COLO829 (cell line): ENCODE measurements at places on chromosomes 4 and X.

DNA sequence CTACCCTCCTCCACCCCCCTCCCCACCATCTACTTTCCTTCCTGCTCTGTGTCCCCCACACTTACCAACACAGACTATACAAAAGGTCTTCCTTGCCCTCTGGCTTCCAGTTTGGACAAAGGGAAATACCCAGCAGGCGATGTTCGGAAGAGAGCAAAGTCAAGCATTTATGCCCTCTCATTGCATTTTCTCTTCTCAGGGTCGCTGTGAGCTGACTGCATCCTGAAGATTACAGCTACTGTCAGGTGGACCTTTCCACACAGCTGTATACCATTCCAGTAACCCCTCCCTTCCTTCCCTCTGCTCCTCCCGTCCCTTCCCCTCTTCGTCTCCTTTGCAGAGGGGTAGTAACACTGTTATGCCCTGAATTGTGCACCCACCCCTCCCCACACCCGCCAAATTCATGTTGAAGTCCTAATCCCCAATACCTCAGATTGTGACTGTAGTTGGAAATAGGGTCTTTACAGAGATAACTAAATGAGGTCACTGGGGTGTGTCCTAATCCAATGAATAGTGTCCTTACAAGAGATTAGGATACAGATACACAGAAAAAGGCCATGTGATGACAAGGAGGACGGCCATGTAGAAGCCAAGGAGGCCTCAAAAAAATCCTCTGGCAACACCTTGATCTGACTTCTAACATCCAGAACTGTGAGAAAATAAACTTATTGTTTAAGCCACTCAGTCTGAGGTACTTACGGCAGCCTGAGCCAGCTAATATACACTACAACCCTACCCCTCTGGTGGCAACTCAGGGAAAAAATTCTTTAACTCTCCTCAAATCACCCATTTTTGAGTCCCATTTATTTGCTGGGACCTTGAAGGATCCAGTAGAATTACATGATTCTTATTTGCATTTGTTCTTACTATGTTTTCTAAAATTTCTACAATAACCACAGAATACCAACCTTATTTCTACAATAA, 11.7 kb downstream of the MORF4L2 start:
- no peak for DNase-seq

DNA sequence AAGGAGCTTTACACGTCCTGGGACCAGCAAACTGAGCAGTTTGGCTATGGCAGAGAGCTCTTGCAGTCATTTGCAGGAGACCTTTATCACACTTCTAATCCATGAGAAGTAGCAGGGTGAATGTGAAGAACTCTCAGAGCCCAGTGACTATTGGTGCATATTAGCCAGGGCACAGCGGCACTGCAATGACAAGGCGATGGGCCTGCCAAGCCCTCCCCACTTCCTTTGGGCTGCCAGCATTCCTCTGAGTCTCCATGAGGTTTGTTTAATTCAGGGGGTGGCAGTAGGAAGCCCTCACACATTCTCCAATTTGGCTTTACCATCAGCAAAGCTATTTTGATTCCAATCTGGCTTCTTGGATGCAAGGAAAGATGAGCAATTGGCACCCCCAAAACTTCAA, 79.2 kb upstream of the TSPAN7 start:
- no peak for DNase-seq

- DNase-seq = no peak
Measured at GRCh38 chr4:185965426-185966384, 103.3 kb upstream of the TLR3 start.

DNA sequence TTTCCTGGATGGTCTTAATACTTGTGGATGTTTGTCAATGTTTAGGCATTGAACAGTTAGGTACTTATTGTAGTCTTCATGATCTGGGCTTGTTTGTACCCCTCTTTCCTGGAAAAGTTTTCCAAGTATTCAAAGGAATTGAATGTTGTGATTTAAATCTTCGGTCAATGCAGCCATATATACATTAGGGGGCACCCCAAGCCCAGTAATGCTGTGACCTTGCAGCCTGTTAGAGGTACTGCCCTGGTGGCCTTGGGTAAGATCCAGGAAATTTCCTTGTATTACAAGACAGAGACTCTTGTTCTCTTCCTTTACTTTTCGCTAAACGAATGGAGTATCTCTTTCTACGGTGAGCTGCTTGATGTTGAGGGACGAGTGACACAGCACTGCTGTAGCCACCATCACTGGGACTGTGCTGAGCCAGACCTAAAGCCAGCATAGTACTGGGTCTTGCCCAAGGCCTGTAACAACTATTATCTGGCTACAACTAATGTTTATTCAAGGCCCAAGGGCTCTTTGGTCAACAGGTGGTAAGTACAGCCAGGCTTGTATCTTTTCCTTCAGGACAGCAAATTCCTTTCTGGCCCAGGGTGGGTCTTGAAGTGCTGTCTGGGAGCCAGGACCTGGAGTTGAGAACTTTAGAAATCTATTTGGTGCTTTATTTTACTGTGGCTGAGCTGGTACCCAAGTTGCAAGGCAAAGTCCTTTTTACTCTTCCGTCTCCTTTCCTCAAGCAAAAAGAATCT, 118.3 kb upstream of the ATOH1 start:
- no peak for DNase-seq

GRCh38 chrX:38336538-38337240, 9.4 kb upstream of the RPGR start:
- no peak for DNase-seq

GRCh38 chrX:63656871-63657580, 128.0 kb downstream of the ARHGEF9 start:
- no peak for DNase-seq

GRCh38 chr4:170038232-170038631, 12.0 kb upstream of the MFAP3L start:
- no peak for DNase-seq

DNA sequence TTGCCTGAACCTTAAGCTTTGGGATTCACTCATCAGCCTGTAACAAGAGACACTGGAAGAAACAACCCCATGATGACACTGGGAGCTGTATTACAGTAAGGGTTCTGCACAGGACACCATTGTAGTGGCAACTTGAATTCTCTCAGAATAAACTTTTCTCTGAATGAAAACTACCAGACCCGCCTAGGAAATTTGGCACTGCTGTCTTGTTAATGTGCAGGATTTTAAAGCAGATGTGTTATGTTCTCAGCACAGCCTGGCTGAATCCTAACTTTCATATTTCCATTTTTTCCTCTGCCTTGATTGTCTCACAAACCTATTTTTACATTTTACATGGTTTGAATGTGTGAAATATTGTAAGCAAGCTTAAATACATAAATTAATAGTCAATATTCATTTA, 253.6 kb downstream of the UNC5C start:
- no peak for DNase-seq

GRCh38 chr4:187380181-187380581, 615.4 kb upstream of the ZFP42 start:
- DNase-seq = no peak

DNA sequence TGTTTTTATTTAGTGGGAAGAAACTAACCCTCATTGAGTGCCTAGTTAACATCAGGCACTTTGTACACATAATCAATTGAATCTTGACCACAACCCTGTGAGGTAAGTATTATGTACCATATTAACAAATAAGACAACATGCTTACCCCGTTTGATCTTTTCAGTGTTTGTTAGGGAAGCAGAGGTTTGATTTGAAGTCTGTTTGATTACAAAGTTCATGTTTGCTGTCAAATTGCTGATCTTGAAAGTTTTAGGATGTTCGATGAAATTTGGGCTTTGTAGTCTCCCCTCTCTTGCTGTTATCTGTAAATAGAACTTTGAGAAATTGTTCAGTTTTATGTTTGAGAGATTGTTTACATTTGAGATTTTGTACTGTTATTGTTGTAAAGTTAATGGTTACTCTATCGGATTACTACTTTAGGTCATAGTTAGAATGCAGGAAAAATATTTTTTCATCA, 13.4 kb upstream of the ADH4 start:
- no peak for DNase-seq

- DNase-seq = no peak
Measured at GRCh38 chr4:185997296-185997695, 71.7 kb upstream of the TLR3 start.

DNA sequence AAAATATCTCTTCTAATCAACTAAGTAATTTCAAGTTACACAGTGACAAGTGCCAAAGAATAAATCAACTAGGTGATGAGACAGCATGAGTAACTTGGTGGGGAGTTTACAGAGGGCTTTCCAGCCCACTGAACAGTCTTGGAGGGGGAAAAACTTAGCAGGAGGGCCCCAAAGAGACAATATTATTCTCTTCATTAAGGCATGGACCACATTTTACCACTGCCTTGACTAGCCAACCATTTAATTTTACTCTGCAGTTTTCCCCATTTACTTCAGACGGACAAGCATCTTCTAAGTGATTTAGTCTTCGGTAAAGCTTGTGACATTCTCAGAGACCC, 25.3 kb upstream of the GATB start:
- DNase-seq = no peak

DNA sequence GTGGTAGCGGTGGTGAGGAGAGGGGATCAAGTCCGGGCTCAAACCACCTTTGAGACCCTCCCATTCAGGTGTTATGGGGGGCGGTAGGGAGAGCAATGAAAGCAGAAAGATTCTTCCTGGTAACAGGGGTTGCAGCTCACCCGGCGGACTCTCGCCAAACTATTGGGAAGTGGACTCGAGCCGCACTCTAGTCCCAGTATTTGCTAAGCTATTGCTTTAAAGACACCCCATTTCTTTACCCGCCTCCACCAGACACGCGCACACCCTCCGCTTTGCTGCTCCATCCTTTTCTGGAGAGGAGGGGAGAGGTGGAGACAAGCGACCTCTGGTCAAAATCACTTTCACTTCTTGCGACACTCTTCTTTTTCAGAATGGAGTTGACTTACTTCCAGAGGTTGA, 625 bp upstream of the GABRA4 start:
- DNase-seq = no peak

- DNase-seq = no peak
Measured at GRCh38 chrX:145292218-145292617, 44.9 kb downstream of the SPANXN1 start.

GRCh38 chr4:77141964-77142645, 14.9 kb upstream of the CCNG2 start:
- no peak for DNase-seq
